ENCODE measurements at places on chromosomes 7 and 10. TPM values are rescaled to one million over a fixed set of nuclear protein-coding genes. Genes with fewer than 3 reads are reported as not detected.

DNA sequence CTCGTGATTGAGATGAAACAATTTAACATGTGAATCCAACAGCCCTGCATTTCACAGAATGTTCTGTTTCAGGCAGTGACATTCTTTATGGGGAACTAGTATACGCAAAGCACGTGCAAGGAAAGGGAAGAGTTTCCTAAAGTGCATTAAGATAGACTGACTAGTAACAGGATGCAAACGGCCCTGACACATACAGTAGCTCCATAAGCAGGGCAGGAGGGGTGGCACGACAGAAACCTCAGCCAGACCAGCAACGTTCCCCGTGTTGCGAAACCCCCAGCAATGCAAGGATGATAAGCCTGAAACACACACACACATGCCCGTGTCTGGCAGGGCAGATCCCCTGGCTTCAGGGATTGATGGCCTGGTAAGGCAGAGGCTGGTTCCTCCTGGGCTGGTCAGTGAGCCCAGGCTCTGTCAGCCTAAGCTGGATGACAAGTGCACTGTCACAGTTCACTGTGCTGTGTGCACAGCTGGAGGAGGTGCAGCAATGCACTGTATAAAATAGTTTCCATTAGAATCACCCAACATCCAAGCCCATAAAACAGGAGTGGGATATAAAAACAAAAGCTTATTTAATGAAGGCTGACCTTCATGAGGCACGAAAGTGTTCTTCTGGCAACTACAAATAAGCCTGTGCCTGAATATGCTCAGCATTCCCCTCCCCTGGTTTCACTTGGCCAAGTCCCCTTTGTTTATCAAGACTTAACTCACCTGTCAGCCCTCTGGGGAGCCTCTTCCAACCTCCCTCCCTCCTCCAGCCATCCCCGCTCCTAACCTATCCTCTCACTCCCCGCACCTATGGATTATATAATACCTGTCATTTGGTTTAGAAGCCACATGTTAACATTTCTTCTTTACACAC is 88.8 kb downstream of the GSAP start:
- peak; percentile 34 for DNase-seq

- DNase-seq: no peak
These were observed 59.7 kb upstream of the NEBL start for GRCh38 chr10:20956843-20957242.

GRCh38 chr7:112970771-112971170 is 115.9 kb downstream of the GPR85 start:
- DNase-seq: no peak

- no peak for DNase-seq
These were observed 35.9 kb downstream of the PTPRE start for GRCh38 chr10:127942811-127943210.

GRCh38 chr7:30178748-30179436 is 44.1 kb downstream of the MTURN start:
- DNase-seq: no peak

- DNase-seq: no peak
These were observed 90.0 kb downstream of the JCAD start for GRCh38 chr10:29969255-29970011.

DNA sequence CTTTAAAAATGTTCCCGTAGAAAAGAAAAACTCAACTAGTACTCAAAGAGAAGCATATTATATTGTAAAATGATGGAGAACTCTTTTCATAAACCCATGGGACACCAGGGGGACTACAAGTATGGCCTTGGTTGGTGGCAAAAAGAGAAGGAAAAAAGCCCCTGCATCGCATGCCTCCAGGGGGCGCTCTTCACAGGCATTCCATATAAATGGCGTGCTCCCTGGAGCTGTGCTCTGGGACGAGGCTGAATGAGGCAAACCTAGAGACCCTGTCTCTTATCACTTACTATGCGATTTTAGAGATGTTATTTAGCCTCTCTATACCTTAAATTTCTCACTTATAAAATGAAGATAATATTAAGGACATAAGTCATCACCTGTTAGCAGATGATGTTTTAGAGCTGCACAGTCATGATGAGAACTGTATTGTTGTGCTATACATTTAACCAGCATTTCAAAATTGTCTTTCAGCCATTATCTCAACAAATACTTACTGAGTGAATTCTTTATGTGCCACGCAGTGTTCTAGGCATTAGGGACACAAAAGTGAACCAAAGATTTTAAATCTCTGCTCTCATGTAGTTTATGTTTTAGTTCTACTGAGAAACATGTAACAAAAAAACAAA is 105.8 kb downstream of the ARHGAP21 start:
- peak; percentile 5 for DNase-seq

- DNase-seq: no peak
These were observed 5.7 kb upstream of the TAS2R60 start for GRCh38 chr7:143437578-143437977.

- DNase-seq: no peak
These were observed 50.2 kb downstream of the KCNMA1 start for GRCh38 chr10:77587416-77587790.

DNA sequence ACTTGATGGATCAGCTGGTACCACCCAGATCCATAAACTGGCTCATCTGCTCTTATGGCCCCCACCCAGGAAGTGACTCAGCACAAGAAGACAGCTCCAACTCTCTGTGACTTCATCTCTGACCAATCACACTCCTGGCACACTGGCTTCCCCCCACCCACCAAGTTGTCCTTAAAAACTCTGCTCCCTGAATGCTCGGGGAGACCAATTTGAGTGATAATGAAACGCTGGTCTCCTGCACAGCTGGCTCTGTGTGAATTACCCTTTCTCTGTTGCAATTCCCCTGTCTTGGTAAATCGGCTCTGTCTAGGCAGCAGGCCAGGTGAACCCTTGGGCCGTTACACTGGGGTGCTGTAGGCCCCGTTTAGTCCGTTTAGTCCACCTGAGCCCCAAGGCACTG is 23.4 kb upstream of the BNIP3 start:
- no peak for DNase-seq

DNA sequence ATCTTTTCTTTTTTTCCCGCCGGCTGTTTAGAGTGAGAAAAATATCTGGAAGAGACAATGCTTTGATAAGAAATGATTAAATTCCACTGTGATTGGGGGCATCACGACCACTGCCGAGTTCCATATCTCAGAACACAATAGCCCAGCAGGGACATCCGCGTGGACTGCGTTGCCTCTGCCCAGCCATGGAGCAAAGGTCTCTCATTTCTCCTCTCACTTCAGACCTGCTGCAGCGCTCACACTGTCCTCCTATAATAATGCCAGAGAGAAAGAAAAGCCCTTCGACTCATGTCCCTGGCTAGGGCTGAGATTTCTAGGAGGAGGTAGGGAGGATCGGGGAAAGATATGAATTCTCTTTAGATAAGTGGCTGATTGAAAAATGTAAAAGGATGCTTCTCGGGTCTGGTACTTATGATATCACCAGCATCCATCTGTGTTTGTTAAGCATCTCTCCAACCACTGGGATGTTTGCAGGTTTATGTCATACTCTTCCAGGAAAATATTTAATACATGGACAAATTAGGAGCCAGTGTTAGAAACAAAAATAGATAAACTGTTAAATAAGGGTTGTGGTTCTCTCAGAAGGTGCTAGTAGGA is 472.9 kb upstream of the AKR1E2 start:
- DNase-seq: peak; percentile 82

WNT8B gene
- not detected for total RNA-seq

NSUN6 gene
- total RNA-seq: 7.3 TPM

EGR2 gene
- total RNA-seq: 12.1 TPM

CYP3A7 gene
- total RNA-seq: not detected

ITGA8 gene
- not detected for total RNA-seq

ADCYAP1R1 gene
- total RNA-seq: 0.14 TPM

DUSP5 gene
- 35.0 TPM for total RNA-seq

NUTM2B gene
- 0.70 TPM for total RNA-seq

ZNF655 gene
- 59.7 TPM for total RNA-seq

GNGT1 gene
- not detected for total RNA-seq

PPP3CB gene
- total RNA-seq: 29.2 TPM

BBIP1 gene
- total RNA-seq: 26.3 TPM
